Endodermal cell (in vitro differentiated cells): ENCODE measurements at places on chromosomes 11 and 22. TPM values are rescaled to one million over a fixed set of nuclear protein-coding genes. Genes with fewer than 3 reads are reported as not detected.

SRPRA gene
- 50.9 to 79.4 TPM (median 79.2 TPM) in 3 replicates for total RNA-seq

KBTBD3 gene
- 5.5 to 12.4 TPM (median 10.5 TPM) in 3 replicates for total RNA-seq

CELSR1 gene
- total RNA-seq: 27.6 and 34.1 TPM in 2 replicates

TMEM191B gene
- total RNA-seq: 2.4 and 3.6 TPM in 2 replicates

BLID gene
- total RNA-seq: not detected in 3 replicates

ZDHHC13 gene
- 21.5 and 26.0 TPM in 2 replicates for total RNA-seq

CST6 gene
- 2.8 to 4.2 TPM (median 3.0 TPM) in 3 replicates for total RNA-seq

- no peak for DNase-seq
- H3K27me3 ChIP-seq: no peaks in the 10 kb centered on the region
- no peak overlapping the region for H3K27ac ChIP-seq
Measured at GRCh38 chr22:19506212-19506611, 18.0 kb downstream of the CLDN5 start.

- H3K27ac ChIP-seq: no peak overlapping the region
- no peaks in the 10 kb centered on the region for H3K4me1 ChIP-seq
- H3K36me3 ChIP-seq: no peaks in the 10 kb centered on the region
- H3K4me3 ChIP-seq: no peak overlapping the region
- DNase-seq: peak; percentile 80
- H3K27me3 ChIP-seq: no peaks in the 10 kb centered on the region
Measured at GRCh38 chr11:124195189-124195734, 12.1 kb downstream of the OR10D3 start.

DNA sequence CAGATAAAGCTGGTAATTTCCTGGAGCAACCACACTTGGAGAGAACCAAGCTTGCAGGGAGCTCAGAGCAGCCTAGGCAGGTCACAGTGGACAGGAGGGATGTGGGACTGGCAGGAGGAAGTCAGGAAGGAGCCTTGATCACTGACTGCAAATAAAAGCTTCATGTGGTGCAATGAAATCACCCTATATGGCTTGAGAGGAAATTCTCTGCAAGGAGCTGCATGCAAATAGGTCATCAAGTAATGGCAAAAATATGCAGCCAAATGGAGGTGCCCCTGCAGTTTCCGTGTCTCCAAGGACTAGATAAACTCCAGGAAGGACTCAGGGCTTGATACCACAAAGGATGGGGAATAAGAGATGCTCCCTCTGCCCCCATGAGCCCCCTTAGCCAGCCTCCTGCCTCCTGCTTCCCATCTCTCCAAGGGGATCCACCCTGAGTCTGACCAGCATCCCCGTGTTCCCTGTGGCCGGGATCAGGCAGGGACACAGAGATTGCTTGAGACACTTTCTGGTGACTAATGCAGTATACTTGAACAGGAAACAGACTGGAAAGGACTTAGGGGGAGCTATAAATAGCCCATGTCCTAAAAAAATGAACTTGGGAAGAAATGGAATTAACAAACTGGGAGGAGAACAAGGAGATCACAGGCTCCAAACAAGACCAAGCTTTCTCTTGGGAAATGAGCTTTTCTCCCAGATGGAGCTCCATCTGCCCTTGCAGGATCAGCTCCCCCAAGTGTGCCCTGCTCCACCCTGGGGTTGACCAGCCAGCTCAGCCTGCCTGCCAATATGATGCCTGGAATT is 23.9 kb upstream of the MICAL2 start:
- no peak overlapping the region for H3K27ac ChIP-seq
- peaks cover 7% of the 10 kb centered on the region for H3K4me1 ChIP-seq
- H3K36me3 ChIP-seq: no peaks in the 10 kb centered on the region
- no peaks in the 10 kb centered on the region for H3K27me3 ChIP-seq

DNA sequence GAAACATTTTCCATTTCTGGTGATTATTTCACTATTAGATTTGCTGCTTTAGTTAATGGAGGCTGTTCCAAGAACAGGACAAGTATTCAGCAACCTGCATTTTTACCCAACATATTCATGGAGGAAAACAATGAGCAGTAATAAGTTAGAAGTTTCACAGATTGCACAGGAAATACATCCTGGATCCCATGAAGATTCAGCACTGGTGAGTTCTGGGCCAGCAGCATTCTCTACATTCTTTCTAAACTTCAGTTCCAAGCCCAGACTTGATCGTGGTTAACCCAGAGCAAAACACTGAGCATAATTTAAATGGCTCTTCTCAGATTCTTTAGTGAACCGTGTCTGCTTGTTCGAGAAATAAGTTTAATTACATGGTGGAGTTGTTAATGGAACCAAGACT is 3.8 kb downstream of the FJX1 start:
- H3K4me3 ChIP-seq: no peak overlapping the region
- H3K36me3 ChIP-seq: no peaks in the 10 kb centered on the region
- no peak for DNase-seq
- H3K27ac ChIP-seq: no peak overlapping the region
- peaks cover 40% of the 10 kb centered on the region for H3K27me3 ChIP-seq

- no peaks in the 10 kb centered on the region for H3K36me3 ChIP-seq
- H3K4me1 ChIP-seq: peaks cover 16% of the 10 kb centered on the region
- H3K27ac ChIP-seq: no peak overlapping the region
- DNase-seq: peak; percentile 74
Measured at GRCh38 chr22:36156515-36157419, 3.8 kb downstream of the APOL3 start.

- H3K36me3 ChIP-seq: peaks cover 74% of the 10 kb centered on the region
- H3K4me3 ChIP-seq: no peak overlapping the region
- H3K4me1 ChIP-seq: no peaks in the 10 kb centered on the region
- DNase-seq: no peak
- no peak overlapping the region for H3K27ac ChIP-seq
Measured at GRCh38 chr11:102401905-102402304, 50.7 kb downstream of the TMEM123 start.
